Stimulated activated naive B cell treated with anti-CD40 and anti-IgM and Interleukin-4, amounts not matched to agents 10 μg/mL and 1 μg/mL and 100 μg/mL, for 72 hours (primary cell): ENCODE measurements at places on chromosomes 5 and 9.

DNA sequence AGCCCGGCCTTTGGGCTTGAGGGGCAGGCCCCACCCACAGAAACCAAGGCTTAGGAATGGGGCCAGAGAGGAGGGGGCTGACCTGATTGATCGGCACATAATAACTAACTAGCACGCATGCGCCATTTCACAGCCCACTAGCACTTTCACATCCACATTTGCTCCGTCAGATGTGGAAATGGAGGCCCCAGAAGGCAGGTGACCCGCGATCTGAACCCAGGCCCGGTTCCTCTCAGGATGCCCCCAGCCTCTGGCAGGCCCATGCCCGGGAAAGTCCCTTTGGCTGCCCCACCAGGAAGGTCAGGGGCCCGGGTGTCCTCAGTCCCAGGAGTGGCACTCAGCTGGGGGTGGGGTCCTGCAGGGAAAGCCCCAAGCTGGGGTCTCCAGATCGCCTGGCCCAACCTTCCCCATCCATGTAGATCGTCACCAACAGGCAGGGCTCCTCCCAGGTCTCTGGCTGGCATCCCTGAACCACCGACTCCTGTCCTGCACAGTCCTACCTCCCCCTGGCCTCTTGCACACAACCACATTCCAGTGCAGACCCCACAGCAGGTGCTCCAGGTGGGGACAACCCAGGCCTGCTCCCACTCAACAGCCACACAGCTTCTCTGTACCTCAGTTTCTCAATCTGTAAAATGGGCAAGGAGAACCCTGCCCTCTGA lies 46.7 kb downstream of the VAV2 start:
- peak; percentile 88 for DNase-seq

GRCh38 chr9:33133186-33133585 lies 34.0 kb downstream of the B4GALT1 start:
- DNase-seq: no peak

DNA sequence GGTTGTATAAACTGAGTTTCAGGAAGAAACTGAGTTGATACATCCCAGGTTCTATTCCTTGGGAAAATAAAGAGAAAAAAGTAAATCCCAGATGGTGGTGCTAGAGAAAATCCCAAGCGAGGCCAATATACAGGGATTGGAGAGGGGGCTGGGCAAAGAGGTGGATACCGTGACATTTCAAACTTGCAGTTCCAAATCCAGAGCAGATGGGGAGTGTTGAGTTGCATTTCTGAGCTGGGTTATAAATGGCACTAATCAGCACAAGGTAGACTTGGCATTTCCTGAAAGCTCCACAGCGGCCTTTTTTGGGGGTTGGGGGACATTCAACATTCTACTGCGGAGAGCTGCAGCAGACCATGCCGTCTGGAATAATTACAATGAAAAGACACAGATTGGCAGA lies 224.4 kb downstream of the NXNL2 start:
- no peak for DNase-seq

- no peak for DNase-seq
Measured at GRCh38 chr9:134525841-134526583, 115.6 kb upstream of the COL5A1 start.

- no peak for DNase-seq
Measured at GRCh38 chr5:172725273-172725672, 45.7 kb downstream of the DUSP1 start.

DNA sequence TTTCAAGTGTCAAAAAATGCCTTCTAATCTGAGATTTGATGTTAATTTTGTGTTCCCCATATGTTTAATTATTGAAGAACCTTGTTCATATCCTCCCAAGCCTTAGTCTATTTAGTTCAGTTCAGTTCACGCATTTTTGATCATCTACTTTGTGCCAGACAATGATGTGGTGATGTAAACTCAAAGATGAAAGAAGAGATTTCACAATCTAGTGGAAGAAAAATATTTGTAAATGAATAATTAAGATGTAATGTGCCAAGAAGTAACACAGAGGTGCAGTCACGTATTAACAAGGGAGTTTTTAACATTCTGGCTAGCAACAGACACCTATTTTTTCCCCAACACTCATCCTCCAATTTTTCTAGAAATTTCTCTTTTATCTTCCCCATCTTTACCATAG lies 22.1 kb upstream of the KIF2A start:
- DNase-seq: no peak

GRCh38 chr5:94658272-94658671 lies 39.8 kb downstream of the SLF1 start:
- DNase-seq: no peak

GRCh38 chr9:121771851-121772599 lies 120.6 kb downstream of the DAB2IP start:
- no peak for DNase-seq

- no peak for DNase-seq
Measured at GRCh38 chr9:79812099-79812498, 240.3 kb downstream of the TLE4 start.

DNA sequence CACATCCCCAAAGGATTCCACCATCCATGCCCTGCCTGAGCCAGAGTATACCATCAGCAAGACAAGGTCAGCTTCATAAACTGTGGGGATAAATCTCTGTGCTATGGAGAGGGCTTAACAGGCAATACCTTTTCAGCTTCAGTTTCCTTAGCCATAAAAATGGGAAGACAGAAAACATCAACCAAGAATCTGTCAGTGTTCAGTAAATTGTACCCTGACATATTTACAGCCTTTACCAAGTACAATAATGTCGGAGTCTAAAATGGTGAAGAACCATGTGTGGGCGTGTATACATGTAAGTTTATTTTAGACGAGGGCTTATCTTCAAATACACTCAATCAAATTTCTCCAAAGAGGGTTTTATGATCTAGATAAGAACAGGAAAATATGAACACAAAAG lies 94.7 kb downstream of the ELAVL2 start:
- DNase-seq: no peak
